ENCODE measurements at places on chromosomes 3 and 15.

GRCh38 chr3:107884719-107885460 lies 205.9 kb downstream of the CD47 start:
- no peak for DNase-seq

GRCh38 chr15:44550256-44550655 lies 13.3 kb downstream of the EIF3J start:
- no peak for DNase-seq

DNA sequence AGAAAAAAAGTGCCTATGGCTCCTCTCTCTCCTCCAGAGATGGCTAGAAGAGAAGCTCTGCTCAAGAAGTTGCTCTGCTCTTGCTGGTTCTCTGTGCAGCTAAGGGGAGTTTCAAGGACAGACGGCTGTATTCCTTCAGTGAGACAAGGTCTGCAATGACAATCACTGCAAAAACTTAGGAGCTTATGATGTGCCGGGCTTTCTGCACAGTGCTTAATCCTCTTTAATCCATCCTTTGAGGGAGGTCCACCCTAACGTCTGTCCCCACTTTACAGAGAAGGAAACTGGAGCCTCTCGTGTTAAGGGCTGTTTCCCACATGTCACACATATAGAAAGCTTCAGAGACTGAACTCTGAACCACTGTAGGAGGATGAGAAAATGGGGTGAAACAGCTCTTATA lies 260.6 kb downstream of the MEX3B start:
- DNase-seq = no peak

DNA sequence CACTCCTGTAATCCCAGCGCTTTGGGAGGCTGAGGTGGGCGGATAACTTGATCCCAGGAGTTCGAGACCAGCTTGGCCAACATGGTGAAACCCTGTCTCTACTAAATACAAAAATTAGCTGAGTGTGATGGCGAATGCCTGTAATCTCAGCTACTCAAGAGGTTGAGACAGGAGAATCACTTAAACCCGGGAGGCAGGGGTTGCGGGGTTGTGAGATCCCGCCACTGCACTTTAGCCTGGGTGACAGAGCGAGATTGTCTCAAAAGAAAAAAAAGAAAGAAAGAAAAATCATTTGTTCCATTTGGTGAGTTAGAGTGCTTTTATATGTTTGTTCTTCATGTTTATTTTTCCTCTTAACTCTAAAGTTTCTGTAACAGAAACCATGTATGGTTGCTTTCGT lies 7.3 kb downstream of the NCK1 start:
- DNase-seq = no peak

GRCh38 chr3:86381247-86381646 lies 609.7 kb downstream of the VGLL3 start:
- DNase-seq = no peak

GRCh38 chr3:168116279-168116678 lies 20.6 kb upstream of the GOLIM4 start:
- no peak for DNase-seq

GRCh38 chr15:63157891-63158431 lies 684 bp upstream of the RPS27L start:
- no peak for DNase-seq

GRCh38 chr15:48459571-48460442 lies 128.6 kb downstream of the DUT start:
- DNase-seq = no peak

GRCh38 chr15:74041777-74042435 lies 40.4 kb downstream of the GOLGA6A start:
- no peak for DNase-seq

All from activated effector memory CD4-positive, alpha-beta T cell treated with Interleukin-2 at 50 U/mL for 16 hours (primary cell).